ENCODE measurements at places on chromosomes 3 and 15. TPM values are rescaled to one million over a fixed set of nuclear protein-coding genes. Genes with fewer than 3 reads are reported as not detected.

PRSS50 gene
- total RNA-seq, result not detected

CPNE9 gene
- total RNA-seq, result not detected

SNX33 gene
- total RNA-seq, result 55.1 TPM

GUCA1C gene
- total RNA-seq, result not detected

EPHB3 gene
- total RNA-seq, result 6.9 TPM
